ENCODE measurements at places on chromosomes 2 and 18.

GRCh38 chr18:23037646-23038045 is 97.6 kb upstream of the CABLES1 start:
- DNase-seq: no peak

DNA sequence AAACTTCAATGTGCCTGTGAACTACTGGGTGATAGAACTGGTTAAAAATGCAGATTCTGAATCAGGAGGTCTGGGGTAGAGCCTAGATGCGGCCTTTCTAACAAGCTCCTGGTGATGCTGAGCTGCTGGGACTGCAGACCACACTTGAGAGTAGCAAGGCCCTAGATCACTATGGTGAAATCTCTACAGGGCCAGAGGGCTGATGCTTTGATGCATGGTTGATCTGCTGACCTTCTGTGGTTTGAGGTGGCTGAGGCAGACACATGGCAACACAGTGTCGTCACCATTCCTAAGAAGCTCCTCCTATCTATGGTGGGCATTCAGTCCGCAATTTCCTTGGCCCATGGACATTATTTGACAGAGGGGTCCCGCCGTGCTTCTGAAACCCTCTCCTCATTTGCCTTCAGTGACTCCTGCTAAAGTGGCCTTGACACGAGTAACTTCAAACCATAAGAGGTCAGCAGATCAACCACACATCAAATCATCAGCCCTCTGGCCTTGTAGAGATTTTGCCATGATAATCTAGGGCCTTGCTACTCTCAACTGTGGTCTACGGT is 19.8 kb downstream of the CCDC68 start:
- DNase-seq: no peak

- no peak for DNase-seq
Measured at GRCh38 chr2:96684883-96685576, 42.5 kb downstream of the FER1L5 start.

- no peak for DNase-seq
Measured at GRCh38 chr18:45802814-45803492, 22.5 kb upstream of the SIGLEC15 start.

- DNase-seq: no peak
Measured at GRCh38 chr2:218709908-218710307, 727 bp upstream of the TTLL4 start.

GRCh38 chr2:224764565-224765236 is 48.5 kb upstream of the CCDC195 start:
- no peak for DNase-seq

- no peak for DNase-seq
Measured at GRCh38 chr2:187435078-187435477, 13.0 kb downstream of the CALCRL start.

- no peak for DNase-seq
Measured at GRCh38 chr2:206230060-206230762, 44.3 kb upstream of the ZDBF2 start.

DNA sequence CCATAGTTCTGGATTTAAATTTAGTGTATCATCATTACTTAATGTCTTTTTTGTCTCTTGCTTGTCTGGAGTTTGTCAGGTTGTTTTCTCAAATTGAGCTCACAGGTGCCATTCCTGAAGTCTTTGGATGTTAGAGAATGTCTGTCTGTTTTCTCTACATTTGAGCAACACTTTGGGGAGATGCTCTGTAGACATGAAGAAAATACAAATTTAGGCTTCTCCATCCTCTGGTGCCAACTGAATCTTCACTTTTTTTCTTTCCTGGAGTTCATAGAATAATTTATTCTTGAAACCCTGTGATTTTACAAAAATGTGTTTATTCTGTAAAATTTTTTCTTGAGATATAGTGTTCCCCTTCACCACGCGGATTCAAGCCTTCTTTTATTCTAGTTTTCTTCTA is 256.4 kb upstream of the HDAC4 start:
- no peak for DNase-seq

DNA sequence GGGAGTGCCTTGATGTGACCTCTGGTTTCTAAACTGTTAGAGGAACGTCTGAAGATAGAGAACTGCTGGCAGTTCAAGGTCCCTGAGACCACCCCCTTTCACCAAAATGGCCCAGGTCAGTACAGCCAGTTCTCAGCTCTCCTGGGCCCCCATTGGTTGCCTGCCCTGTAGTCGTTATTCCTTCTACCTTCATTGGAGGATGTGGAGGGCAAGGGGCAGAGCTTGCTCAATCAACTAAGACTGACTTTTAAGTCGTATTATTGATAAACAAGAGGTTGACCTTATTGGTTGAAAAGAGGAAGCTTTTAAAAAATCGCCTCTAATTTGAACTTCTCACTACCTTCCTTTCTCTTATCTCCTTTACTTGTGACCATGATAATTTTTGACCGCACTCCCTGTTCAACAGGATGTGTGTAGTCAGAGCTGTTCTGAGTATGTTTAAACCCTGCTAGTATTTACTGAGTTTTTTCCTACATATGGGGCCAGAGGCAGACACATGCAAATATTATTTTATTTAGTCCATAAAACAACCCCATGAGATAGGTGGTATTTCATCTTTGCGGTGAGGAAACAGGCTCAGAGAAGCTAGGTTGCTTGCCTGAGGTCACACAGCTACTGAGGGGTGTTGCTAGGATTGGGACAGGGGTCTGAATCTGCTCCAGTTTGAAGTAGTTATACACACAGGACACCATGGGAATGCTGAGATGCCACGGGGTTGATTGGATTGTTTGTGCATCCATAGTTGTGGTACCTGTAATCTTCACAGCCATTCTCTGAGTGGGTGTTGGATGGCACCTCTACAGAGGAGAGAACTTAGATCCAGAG is 65.9 kb downstream of the TMEM247 start:
- DNase-seq: no peak

- DNase-seq: no peak
Measured at GRCh38 chr2:219059725-219060682, 717 bp downstream of the IHH start.

DNA sequence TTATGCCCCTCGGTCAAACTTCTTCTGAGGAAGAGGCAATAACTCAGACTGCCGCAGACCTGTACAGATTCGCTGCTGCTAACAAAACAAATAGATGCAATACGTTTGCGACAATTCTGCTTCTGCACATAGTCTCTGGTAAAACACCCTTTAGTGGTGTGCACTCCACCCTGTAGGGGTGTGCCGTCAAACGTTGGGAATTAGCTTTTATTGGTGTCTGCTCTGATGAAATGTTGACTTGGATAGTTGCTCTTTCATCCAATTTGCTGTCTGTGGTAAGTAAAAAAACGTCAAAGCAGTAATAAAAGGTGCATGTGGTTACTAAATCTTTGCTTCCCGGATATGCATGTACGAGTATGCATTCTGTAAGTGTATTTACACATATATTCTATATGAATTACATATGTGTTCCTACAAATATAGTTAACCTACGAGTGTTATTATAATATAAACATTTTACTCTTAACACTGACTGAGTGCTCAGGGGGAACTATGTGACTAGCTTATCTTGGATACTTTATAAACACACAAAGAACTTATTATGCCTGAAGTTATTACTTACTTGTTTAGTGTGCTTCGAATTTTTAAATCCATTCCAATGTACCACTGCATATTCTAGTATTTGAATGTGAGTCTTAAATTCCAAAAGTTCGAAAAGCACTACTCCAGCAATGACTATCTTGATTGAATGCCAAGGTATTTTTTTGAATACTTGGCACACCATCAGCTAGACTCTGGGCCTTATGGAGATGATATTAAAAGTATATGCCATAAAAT is 610.2 kb downstream of the ZEB2 start:
- no peak for DNase-seq

- no peak for DNase-seq
Measured at GRCh38 chr18:67035026-67035425, 431.1 kb upstream of the CDH19 start.

DNA sequence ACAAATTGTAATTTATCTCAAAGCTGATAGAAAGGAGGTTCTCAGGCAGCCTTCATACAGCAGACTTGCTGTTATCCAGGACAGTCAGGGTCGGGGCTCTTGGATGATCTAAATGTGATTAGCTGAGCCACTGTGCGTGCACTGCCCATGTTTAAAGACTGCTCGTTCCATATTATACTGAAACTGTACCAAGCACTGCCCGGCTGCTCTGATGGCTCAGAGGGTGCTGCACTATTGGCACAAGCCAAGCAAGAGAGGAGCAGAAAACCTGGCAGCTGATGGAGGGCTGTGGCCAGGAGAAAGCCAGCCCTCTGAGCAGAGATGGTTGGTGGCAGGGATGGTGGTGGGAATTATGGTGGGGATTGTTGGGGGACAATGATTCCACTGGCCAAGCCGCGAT is 63.4 kb downstream of the COL6A3 start:
- DNase-seq: no peak

DNA sequence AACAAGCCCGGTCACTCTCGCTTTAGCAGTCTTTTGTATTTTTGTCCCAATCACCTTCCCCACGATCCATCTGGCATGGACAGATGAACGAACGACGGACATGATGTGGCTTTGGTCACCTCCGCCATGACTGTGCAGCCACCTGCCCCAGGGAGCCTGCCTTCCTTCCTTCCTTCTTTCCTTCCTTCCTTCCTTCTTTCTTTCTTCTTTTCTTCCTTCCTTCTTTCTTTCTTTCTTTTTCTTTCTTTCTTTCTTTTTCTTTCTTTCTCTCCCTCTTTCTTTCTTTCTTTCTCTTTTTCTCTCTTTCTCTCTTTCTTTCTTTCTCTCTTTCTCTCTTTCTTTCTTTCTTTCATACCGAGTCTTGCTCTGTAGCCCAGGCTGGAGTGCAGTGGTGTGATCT is 39.0 kb downstream of the ATP8B1 start:
- DNase-seq: no peak

- peak; percentile 73 for DNase-seq
Measured at GRCh38 chr2:230225486-230225885, at the start of gene SP140. Gene SP140 (plus strand): TSS chr2:230225736. CDS start chr2:230225845, 109 bp downstream.

DNA sequence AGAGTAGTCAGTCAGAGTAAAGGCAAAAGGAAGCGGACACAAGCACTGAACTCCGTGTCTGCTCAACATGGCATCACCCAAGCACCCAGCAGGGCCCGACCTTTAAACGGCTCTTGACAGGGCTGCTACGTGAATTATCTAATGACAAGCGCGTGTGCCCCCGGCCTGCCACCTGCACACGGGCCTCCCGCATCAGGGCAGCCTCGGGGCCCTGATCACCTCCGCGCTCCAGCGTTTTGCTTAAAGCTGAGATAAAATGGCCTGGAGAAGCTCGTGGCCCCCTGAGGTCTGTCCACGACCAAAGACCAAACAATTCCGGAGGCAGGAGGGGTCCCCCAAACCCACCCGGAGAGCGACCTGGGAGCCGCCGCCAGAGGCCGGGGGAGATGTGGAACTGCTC is 376 bp downstream of the NDUFA10 start:
- no peak for DNase-seq

- DNase-seq: no peak
Measured at GRCh38 chr2:174591740-174592139, 5.9 kb downstream of the WIPF1 start.

DNA sequence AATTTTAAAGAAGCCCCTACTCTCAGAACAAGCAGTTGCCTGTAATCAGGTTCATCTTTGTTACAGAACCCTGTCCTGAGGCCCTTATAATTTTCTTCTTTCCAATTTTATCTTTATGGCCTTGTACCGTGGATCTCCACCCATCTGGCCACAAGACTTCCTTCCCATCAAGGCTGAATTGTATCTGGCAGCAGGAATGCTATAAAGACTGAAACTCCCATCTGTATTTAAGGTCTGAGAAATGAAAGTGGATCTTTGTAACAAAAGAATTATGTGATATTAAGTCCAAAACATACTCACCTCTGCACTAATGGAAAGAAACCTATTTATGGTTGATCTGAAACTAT is 91.8 kb downstream of the METTL8 start:
- DNase-seq: no peak

GRCh38 chr2:158205215-158205614 is 103.5 kb downstream of the UPP2 start:
- DNase-seq: no peak

- DNase-seq: no peak
Measured at GRCh38 chr2:41963661-41964525, 83.9 kb upstream of the PKDCC start.

DNA sequence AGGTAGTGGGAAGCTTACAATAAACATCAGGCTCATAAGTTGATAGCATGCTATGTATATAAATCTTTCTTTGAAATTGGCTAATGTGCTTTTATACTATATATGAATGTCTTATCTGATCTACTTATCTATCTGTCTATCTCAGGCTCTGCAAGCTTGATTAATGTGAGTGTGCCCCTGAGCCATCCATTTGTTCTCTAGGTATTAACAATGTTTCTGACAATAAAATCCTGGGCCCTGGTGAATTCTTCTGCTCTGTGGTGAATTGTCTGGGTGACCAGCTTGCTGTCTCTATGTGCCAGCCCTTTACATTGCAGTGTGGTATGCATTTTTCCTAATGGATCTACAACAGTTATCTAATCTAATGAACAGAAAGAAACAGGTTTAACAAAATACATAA is 295.9 kb downstream of the HRH4 start:
- no peak for DNase-seq

DNA sequence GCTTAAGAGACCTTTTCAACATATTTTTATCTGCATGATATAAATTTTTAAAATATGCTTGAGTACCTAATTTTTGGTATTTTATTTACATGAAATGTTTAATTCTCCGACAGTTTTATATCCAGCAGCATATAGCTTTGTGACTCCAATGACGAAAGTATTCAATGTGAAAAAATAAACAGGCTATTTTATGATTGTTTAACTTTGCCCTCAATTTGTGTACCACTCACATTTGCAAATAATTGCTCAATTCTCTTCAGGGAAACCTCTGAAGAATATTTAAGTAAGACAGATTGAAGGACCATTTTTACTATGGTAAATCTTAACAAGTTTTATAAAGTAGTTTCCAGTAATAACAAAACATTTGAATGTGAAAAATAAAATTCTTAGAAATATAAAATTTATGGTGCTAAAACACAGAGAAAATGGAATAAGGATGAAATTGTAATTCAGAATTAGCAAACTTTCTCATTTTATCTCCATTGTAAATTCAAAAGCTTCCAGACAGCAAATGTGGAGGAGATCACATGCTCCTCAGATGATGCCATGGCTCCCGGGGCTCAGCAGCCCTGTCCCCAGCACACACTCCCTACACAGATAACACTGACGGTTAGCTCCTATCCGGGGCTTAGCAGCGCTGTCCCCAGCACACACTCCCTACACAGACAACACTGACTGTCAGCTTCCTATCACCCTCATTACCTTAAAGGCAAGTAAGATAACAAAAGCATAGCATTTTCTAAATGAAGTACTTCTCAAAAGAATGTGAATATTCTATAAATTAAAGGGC is 39.7 kb downstream of the SH3YL1 start:
- DNase-seq: no peak

- DNase-seq: no peak
Measured at GRCh38 chr2:203498161-203498560, 36.9 kb downstream of the RAPH1 start.

- no peak for DNase-seq
Measured at GRCh38 chr18:70221915-70222278, 16.4 kb upstream of the RTTN start.

DNA sequence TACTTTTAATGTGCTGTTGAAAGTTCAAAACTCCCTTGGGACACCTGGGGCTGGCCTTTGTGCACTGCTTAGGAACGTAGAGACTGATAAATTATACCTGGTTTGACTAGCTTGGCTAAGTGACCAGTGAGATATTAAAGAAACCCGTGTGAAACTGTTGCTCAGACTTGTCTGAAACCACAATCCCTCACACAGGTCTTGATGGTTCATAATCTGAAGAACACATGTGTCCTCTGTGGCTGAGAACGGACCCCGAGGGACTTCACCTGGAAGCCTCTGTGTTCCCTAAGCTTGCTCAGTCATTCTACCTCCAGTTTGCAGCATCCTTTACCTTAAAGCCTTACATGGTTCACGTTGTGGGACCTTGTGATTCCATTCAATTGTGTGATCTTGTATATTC is 218.8 kb downstream of the CBLN2 start:
- no peak for DNase-seq

GRCh38 chr2:30664761-30665358 is 142.4 kb downstream of the CAPN13 start:
- DNase-seq: no peak

All from CD8-positive, alpha-beta T cell (primary cell).